ENCODE measurements at places on chromosomes 6 and 20. TPM values are rescaled to one million over a fixed set of nuclear protein-coding genes. Genes with fewer than 3 reads are reported as not detected.

DNA sequence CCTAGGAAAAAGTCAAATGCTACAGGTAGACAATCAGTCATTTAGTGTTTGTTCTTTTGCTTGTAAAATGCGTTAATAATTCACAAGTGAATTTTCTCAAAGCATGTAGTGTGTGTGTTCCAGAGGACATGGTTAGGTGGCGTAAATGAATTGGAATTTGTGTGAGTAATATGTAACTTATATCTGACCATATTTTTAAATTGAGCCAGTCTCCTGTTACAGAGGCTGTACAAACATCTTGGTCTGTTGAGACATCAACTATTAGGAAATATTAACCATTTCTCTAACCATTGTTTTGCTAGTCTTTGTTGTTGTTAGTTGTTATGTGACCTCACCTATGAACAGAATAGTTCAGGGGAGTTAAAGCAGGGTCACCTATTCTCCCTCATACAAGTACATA is 22.7 kb downstream of the MCM8 start:
- DNase-seq, result no peak

Gene LIN28B
- 0.06 TPM for total RNA-seq

DNA sequence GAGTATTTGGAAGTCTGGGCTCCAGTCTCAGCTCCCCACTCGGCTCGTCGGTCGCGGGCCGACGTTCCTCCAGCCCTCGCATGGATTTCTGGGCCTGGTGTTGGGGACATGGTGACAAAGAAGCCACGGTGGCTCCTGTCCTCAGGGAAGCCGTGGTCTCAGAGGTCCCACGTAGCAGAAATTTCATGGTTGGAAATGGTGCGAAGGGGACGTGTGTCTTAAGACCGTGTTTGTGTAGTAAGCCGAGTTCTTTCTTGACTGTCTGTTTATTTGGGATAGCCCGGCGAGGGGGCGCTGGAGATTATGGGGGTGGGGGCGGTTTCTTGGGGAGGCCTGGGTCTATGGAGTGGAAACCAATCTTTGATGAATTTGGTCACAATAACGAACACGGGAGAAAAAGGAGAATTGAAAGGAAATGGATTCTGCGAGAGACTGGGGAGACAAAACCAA is 23.5 kb upstream of the MAP3K7 start:
- no peak for DNase-seq

GRCh38 chr6:108127826-108128225 is 38.0 kb upstream of the NR2E1 start:
- DNase-seq, result peak; percentile 84

DNA sequence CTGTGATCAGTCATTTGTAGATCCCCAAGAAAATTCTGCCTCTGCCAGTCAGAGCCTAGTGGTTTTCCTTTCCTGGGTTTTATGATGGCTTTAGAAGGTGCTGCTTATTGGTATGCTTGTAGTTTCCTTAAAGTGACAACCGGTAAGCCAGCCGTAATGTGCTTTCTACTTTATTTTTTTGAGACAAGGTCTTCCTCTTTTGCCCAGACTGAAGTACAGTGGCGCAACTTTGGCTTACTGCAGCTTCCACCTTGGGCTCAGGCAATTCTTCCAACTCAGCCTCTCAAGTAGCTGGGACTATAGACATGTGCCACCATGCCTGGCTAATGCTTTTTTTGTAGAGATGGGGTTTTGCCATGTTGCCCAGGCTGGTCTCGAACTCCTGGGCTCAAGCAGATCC is 23.5 kb downstream of the MCM8 start:
- DNase-seq, result no peak

Gene FAM209B
- not detected for total RNA-seq

GRCh38 chr20:7199861-7200260 is 432.4 kb downstream of the BMP2 start:
- no peak for DNase-seq

Gene OR2H2
- not detected for total RNA-seq

DNA sequence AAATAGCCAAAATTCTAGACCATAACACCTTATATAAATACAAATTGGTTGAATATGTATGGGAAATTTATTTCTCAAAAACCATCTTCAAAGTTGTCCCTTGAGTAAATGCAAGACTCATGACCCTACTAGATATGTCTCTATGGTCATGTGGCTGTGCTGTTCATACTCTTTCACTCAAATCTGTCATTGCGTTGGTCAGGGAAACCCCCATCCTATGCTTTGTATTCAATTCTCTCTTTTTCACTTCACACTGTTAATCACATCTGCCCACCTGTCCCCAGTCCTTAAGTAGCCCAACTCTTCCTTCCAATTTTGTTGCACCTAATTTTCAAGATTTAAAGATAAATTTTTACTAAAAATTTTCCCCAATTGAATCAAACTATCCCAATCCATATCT is 51.0 kb downstream of the RPS12 start:
- no peak for DNase-seq

DNA sequence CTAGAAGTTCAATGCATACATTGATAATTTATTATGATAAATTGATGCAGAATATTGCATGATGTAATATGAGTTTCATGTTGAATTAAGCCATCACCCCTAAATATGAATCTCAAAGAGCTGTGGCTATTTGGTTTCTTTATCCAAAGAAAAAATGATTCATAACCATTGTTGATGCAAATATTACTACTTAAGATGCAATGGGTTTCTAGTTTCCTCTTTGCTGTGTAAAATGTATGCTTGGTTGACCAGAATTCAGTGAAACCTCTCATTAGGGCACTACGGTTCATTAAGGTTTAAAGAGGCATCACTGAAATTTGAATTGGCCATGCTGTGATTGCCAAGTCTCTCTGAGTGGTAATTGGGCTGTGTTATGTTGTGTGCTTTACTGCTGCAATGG is 492.5 kb upstream of the FLRT3 start:
- DNase-seq, result no peak

GRCh38 chr6:7166410-7167293 is 58.9 kb downstream of the RREB1 start:
- DNase-seq, result no peak

- DNase-seq, result no peak
These were observed 66.9 kb downstream of the MKKS start for GRCh38 chr20:10366898-10367692.

- no peak for DNase-seq
These were observed 78.7 kb upstream of the PHACTR3 start for GRCh38 chr20:59525500-59526241.

DNA sequence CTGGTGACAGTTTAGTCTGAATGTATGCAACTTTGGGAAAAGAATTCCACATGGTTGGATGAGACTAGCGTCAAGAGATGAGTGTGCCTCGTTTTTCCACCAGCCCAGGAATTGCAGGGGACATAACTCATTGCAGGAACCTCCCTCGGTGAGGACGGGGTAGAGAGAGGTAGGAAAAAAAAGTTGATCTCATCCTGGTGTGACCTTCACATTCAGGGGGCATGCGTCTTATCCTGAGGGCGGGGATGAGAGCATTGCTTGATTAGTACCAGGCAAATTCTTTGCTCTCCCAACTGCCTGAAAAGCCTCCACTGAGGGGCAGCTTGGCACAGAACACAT is 11.8 kb downstream of the TLDC2 start:
- DNase-seq, result no peak

DNA sequence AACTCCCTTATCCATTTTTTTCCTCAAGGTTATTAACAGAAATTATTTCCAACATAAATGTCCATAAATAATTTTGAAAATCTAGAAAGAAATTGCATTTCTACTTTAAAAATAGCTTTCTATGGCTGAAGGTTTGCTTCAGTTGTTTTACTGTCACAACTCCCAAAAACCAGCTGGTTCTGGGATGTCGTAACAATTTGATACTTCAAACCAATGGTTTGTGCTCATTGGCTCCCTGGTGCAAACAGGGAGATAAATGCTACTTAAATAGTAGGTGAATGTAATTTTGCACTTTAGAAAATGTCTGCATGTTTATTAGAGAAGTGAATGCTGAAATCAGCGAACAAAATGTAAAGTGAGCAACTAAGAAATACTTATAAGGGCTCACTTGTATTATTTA is 31.1 kb downstream of the LAMA2 start:
- DNase-seq, result no peak

- DNase-seq, result no peak
These were observed 630 bp downstream of the PPP2R5D start for GRCh38 chr6:42984924-42985475.

- no peak for DNase-seq
These were observed 47.1 kb upstream of the FOXP4 start for GRCh38 chr6:41498968-41499599.

Gene OR12D3
- total RNA-seq, result not detected

Gene DNAH8
- 0.06 TPM for total RNA-seq

DNA sequence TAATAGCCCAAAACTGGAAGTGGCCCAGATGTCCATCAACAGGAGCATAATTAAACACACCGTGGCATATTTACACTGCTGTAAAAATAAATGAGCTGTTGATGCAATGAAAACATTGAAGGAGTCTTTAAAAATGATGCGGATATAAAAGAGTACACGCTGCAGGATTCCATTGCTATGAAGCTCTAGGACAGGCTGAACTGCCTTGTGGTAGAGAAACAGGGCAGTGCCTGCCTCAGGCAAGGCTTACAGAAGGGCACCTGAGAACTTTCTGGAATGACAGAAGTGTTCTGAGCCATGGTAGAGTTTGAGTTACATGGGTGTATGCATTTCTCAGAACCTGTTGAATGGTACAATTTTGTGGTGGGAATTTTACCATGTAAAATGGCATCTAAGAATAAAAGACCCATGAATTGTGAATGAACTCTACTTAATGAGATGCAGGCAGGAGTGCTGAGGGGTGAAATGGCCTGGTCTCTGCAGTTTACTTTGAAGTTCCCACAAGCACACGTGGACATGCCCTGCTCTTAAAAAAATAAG is 45.3 kb upstream of the RIN2 start:
- no peak for DNase-seq

Gene CYB5R4
- total RNA-seq, result 9.3 TPM

Gene PDYN
- not detected for total RNA-seq

Gene PBOV1
- not detected for total RNA-seq

- DNase-seq, result no peak
These were observed 4.9 kb downstream of the SCML4 start for GRCh38 chr6:107819217-107819616.

- no peak for DNase-seq
These were observed 734 bp downstream of the MMS22L start for GRCh38 chr6:97282238-97282725.

- DNase-seq, result no peak
These were observed 253.2 kb downstream of the UST start for GRCh38 chr6:148999929-149000468.

Gene BCAS4
- total RNA-seq, result 11.1 TPM

DNA sequence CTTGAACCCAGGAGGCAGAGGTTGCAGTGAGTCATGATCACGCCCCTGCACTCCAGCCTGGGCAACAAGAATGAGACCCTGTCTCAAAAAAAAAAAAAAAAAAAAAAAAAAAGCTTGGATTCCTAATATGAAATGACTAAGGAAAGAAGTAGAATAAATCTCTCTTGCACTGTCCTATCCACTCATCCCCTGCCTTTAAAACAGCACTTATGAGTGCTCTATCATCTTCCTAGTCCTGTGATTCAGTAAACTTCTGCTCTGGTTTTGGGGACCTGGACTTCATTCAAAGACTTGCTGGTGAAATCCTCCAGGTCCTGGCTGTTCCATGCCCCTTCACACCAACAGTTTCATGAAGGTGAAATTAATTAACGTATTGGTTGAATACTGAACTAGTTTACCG is 29.6 kb downstream of the TNFAIP3 start:
- DNase-seq, result no peak

DNA sequence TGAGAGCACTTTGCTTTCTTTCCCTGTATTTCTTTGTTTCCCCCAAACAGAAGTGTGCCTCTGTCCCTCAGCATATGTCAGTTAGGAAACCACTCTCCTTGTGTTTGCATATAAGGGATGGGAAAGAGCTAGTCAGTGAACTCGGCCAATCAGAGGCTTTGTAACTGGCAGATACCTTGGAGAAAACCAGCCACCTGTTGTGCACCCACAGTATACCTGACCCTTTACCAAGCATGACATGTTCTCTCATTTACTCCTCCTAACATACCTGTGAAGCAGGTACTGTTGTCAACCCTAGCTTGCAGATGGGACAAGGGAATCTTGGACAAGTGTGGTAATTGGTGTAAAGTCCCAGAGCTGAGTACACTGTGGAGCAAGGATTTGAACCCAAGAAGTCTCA is 96.1 kb upstream of the FAM8A1 start:
- no peak for DNase-seq

DNA sequence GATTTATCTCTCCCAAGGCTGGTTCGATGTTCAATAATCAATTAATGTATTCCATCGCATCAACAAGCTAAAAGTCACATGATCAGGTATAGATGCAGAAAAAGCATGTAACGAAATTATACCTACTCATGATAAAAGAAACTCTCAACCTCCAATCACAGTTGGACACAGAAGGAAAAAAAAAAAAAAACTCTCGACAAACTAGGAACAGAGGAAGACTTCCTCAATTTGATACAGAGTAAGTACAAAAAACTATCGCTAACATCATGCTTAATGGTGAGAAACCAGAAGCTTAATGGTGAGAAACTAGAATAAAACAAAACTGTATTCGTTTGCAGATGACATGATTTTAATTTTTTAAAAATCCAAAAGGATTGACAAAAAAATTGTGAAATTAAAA is 62.0 kb upstream of the SMIM29 start:
- DNase-seq, result no peak

- DNase-seq, result no peak
These were observed 53.2 kb downstream of the MAP3K5 start for GRCh38 chr6:136739071-136739470.

Gene TFAP2A
- total RNA-seq, result 0.78 TPM
